Posterior cingulate gyrus (tissue), 11 donors: ENCODE measurements at places on chromosomes 7 and 10.
A peak's percentile ranks its signal among the peaks of the same experiment; 100 is the strongest.

- no peak for DNase-seq
Measured at GRCh38 chr7:96903906-96904305, 101.4 kb upstream of the DLX6 start.

DNA sequence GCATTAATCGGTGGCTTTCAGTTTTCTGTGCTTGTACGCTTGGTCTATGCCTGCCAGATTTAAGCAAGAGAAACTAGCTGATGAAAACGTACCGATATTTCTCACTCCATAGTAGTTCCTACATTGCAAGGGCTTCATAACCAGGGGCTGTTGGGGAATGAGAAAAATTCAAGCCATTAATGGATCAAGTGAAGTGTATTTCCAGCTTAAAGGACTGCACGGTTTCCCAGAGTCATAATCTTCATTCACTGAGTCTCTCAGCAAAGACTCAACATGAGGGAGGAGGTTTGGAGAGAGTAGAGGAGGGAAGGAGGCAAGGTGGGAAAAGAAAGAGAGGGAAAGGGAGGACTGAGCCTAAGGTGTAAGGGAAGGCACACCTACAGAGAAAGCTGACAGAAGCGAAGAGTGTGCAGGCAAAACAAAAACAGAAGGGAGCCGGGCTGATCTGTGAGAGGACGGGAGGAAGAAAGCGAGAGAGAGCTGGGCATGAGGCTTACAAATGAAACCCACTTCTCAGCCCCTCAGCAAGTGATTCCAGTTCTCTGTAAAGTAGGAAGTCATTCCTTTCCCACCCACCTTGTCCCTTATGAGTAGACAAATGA is 625 bp downstream of the GIMAP2 start:
- no peak for DNase-seq

- DNase-seq: no peak
Measured at GRCh38 chr10:99758211-99758891, 24.1 kb upstream of the ABCC2 start.

- DNase-seq: no peak
Measured at GRCh38 chr7:95501261-95501832, 15.6 kb downstream of the ASB4 start.

- no peak for DNase-seq
Measured at GRCh38 chr10:21340331-21340730, 185.2 kb downstream of the SKIDA1 start.

- peak; percentile 87 for DNase-seq
Measured at GRCh38 chr7:1537535-1538412, 7.3 kb downstream of the MAFK start.

DNA sequence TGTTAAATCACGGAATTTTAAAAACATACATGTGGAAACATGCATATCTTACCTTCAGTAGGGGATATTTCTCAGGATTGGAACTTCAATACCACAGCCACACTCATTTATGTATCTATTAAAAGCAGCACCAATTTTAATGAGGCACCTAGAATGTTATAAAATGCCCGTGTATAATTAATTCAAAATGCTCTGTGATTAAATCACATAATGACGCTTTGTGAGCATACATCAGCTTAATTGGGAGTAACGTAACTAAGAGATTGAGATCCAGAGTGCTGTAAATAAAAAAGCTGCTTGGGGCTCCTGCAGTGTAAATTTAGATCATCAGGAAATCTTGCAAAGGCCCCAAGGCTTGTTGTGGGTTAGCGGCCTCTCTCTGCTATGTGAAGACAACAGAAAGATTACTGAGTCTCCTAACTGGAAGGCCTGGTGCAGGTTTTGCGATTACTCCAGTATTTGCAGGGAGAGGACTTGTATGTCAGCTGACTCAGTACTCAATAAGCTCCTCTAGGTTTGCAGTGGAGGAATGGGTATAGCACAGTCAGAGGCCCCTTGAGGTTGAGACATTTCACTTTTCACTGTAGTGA is 195.5 kb upstream of the PHYHIPL start:
- DNase-seq: no peak

GRCh38 chr7:43808410-43808809 is 49.9 kb downstream of the BLVRA start:
- DNase-seq: no peak

DNA sequence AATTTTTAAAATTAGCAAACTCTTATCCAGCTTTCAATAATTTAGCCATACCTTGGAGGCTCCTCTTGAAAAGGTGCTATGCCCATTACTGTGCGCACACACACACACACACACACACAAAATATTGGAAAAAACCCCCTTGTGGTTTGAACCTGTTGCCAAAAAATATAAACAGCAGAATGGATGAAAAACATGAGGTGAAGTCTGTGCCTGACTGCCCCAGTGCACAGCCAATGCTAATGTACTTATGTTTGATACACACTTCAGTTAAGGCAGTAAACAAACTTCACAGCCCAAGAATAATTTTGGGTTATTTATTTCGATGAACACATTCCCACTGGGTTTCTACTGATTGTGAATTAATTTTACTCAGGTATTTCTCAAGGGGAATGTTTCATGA is 113.2 kb upstream of the SEM1 start:
- no peak for DNase-seq

DNA sequence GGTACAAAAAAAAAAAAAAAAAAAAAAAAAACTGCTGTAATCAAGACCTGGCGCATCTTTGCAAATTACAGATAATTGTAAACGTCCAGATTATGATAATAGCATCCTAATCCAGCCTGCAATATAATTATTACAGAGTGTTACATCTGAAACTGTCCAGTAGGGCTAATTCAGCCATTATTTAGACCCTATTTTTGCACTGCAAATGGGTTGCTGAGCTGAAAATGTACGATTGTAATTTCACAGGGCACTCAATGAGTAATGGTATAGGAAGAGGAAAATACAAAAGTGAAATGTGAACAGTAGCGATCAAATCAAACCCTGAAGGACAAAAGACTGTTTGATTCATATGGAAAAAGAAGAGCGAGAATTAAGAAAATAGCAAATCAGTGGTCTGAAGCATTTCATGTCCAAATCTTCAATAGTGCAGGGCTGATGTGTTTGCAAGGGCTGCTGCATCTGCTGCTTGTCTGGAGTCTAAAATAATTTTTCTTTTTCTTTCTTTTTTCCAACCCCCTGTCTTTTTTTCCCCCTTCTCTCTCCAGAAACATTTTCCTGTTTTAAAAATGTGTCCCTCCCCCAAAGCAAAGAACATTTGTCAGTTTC is 8.9 kb downstream of the DLX6 start:
- DNase-seq: no peak

- no peak for DNase-seq
Measured at GRCh38 chr7:157267956-157268355, 68.8 kb upstream of the DNAJB6 start.
